ENCODE measurements at places on chromosomes 6 and 20. TPM values are rescaled to one million over a fixed set of nuclear protein-coding genes. Genes with fewer than 3 reads are reported as not detected.

GRCh38 chr20:53003420-53004154, 31.4 kb downstream of the TSHZ2 start:
- H3K4me1 ChIP-seq, result peaks cover 18% of the 10 kb centered on the region
- DNase-seq, result no peak
- H3K27ac ChIP-seq, result peak overlapping the region; percentile 61
- no peaks in the 10 kb centered on the region for H3K27me3 ChIP-seq
- no peak overlapping the region for H3K4me3 ChIP-seq

Gene AVP
- total RNA-seq, result not detected

DNA sequence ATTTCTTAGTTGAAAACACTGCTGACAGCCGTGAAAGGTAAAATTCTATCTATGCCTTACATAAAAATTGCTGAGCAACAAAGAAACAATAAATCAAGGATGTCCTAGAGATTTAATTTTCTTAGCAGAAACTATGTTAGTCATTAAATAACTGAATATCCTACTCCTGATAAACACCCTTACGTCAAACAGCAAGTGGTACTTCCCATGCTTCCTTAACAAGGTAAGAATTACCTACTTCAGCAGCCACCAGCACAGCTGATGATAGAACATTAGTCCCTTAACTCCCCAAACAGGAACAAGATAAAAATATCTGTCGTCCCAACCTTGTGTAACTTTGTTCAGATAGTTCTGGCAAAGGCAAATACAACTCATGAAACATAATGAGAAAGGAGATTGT, 8.7 kb downstream of the SERPINB6 start:
- H3K27me3 ChIP-seq, result no peaks in the 10 kb centered on the region
- no peak overlapping the region for H3K4me3 ChIP-seq
- H3K27ac ChIP-seq, result no peak overlapping the region
- H3K36me3 ChIP-seq, result no peaks in the 10 kb centered on the region
- H3K4me1 ChIP-seq, result peaks cover 10% of the 10 kb centered on the region
- no peak for DNase-seq

GRCh38 chr6:15768999-15769398, 106.2 kb upstream of the DTNBP1 start:
- no peaks in the 10 kb centered on the region for H3K27me3 ChIP-seq
- H3K4me1 ChIP-seq, result no peaks in the 10 kb centered on the region
- no peak overlapping the region for H3K4me3 ChIP-seq

Gene COL10A1
- total RNA-seq, result 0.29 TPM

Gene SAYSD1
- total RNA-seq, result 35.3 TPM

DNA sequence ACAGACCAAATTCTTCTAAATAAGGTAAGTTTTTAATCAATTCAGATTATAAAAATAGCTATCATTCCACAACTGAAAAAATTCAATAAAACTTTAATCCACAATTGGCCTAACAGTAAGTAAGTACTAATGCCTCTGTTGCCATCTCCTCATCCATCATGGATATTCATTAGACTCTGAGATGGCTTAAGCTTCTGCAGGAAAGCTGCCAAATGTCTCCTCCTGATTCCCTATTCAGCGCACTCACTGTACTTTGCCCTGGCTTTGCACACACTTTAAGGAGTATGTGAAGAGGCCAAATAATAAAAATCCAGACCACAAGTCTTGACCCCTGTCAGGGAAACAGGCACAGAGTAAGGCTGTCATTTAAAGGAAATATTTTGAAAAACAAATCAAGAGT, 23.6 kb downstream of the PGM3 start:
- no peak overlapping the region for H3K4me3 ChIP-seq
- peaks cover 11% of the 10 kb centered on the region for H3K36me3 ChIP-seq
- no peak for DNase-seq
- no peaks in the 10 kb centered on the region for H3K4me1 ChIP-seq
- no peaks in the 10 kb centered on the region for H3K27me3 ChIP-seq

- H3K27ac ChIP-seq, result no peak overlapping the region
- H3K4me3 ChIP-seq, result no peak overlapping the region
- no peaks in the 10 kb centered on the region for H3K27me3 ChIP-seq
These were observed 397.0 kb downstream of the NKAIN2 start for GRCh38 chr6:124200661-124201060.

Gene RWDD2A
- 3.7 TPM for total RNA-seq

DNA sequence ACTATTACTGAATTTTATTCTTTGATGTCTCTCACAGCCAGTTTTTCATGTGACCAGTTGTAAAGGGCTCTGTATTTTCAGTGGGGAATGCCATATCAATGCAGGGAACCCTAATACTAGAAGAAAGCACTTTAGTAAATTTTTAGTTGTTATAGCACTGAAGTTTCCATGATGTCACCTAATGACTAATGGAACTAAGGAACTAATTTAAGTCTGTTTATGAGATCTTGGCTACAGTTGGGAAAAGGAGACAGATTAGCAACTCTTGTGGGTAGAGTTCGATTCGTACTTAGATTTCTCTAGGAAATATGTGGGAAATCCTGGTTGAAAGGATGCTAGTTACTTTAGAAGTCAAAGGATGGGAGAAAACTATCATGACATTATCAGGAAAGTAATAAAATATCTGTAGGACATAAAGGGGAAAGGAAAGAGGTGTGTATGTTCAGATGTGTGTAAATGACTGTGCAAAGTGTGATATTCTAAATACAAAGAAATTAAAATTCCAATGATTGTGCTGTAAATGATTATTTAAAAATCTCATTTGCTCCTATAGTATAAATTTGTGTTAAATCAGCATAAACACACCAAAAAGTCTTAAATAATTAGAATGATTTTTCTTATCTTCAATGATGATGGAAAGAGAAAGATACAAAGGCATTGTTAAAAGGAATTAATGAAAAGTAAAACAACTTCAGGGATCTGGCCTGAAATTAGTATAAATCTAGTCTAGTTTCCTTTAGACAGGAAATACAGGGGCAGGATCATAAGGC, 103.4 kb downstream of the LRRC1 start:
- H3K27ac ChIP-seq, result no peak overlapping the region
- H3K36me3 ChIP-seq, result no peaks in the 10 kb centered on the region
- H3K27me3 ChIP-seq, result no peaks in the 10 kb centered on the region

- no peak for DNase-seq
- no peaks in the 10 kb centered on the region for H3K4me1 ChIP-seq
- H3K4me3 ChIP-seq, result no peak overlapping the region
- no peaks in the 10 kb centered on the region for H3K36me3 ChIP-seq
- H3K27me3 ChIP-seq, result no peaks in the 10 kb centered on the region
These were observed 161.4 kb downstream of the ID4 start for GRCh38 chr6:19998541-19998940.

Gene C20orf141
- total RNA-seq, result not detected

Gene ARMH2
- total RNA-seq, result not detected

DNA sequence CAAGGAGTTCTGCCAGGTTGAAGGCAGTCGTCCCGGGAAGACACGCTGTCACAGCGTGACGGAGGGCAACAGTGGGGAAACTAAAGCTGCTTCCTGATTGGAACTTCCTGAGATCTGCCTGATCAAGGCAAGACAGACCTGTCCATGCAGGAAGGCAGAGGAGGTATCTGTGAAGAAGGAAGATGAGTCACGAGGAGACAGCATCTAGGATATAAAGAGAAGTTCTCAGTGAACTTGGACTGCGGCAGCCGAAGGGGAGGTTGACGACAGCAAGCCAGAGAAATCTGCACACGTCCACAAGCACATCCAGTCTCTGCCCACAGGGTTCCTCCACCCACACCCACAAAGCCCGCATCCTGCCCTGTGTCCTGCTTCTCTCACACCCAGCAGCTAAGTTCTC, 38.6 kb downstream of the PREP start:
- no peak for DNase-seq
- no peaks in the 10 kb centered on the region for H3K36me3 ChIP-seq
- H3K27ac ChIP-seq, result peak overlapping the region; percentile 19
- H3K4me1 ChIP-seq, result no peaks in the 10 kb centered on the region
- H3K27me3 ChIP-seq, result no peaks in the 10 kb centered on the region
- no peak overlapping the region for H3K4me3 ChIP-seq

Gene TP53TG5
- not detected for total RNA-seq

DNA sequence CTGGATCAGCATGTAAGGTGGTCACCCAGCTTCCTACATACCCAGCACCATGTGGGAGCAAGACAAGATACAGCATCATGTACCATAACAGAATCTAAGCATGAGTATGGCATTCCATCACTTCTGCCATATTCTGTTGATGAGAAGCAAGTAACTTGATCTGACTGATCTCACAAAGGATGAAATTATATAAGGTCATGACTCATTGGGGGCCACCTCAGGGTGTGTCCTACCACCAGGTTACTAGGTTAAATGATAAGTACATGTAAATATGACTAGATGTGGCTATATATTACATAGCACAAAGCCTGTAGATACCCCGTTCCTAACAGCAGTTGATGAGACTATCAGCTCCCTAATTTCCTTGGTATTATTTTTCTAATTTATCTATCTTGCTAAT, 213.1 kb downstream of the DOK5 start:
- no peak for DNase-seq
- no peak overlapping the region for H3K4me3 ChIP-seq
- H3K36me3 ChIP-seq, result no peaks in the 10 kb centered on the region
- peaks cover 9% of the 10 kb centered on the region for H3K27me3 ChIP-seq

GRCh38 chr20:34013554-34013953, 19.8 kb downstream of the RALY start:
- no peak overlapping the region for H3K27ac ChIP-seq
- no peaks in the 10 kb centered on the region for H3K27me3 ChIP-seq
- H3K4me1 ChIP-seq, result peaks cover 2% of the 10 kb centered on the region
- no peak overlapping the region for H3K4me3 ChIP-seq
- DNase-seq, result no peak
- no peaks in the 10 kb centered on the region for H3K36me3 ChIP-seq

Gene ECT2L
- 0.16 TPM for total RNA-seq

- no peaks in the 10 kb centered on the region for H3K27me3 ChIP-seq
- no peak overlapping the region for H3K4me3 ChIP-seq
- no peaks in the 10 kb centered on the region for H3K36me3 ChIP-seq
These were observed 21.8 kb downstream of the OSTM1 start for GRCh38 chr6:108052706-108053105.

- DNase-seq, result no peak
- no peaks in the 10 kb centered on the region for H3K36me3 ChIP-seq
- H3K4me3 ChIP-seq, result no peak overlapping the region
- H3K4me1 ChIP-seq, result no peaks in the 10 kb centered on the region
- H3K27me3 ChIP-seq, result no peaks in the 10 kb centered on the region
These were observed 21.4 kb downstream of the PCSK2 start for GRCh38 chr20:17248224-17248623.

GRCh38 chr6:28724395-28724794, 198.7 kb downstream of the GPX5 start:
- H3K27ac ChIP-seq, result no peak overlapping the region
- no peaks in the 10 kb centered on the region for H3K4me1 ChIP-seq
- H3K36me3 ChIP-seq, result no peaks in the 10 kb centered on the region
- DNase-seq, result no peak
- no peaks in the 10 kb centered on the region for H3K27me3 ChIP-seq

DNA sequence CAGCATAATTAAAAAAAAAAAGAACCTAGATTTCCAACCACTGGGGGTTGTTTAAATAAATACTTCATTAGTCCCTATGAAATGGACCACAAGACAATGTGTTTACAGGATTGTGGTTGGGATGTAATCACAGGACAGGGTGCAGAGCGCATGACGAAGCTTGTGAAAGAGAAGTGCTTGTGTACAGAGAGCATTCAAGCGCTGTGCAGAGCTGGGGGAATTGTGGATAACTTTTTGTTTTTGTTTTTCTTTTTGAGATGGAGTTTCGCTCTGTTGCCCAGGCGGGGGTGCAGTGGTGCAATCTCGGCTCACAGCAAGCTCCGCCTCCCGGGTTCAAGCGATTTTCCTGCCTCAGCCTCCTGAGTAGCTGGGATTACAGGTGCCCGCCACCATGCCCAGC, 22.3 kb downstream of the LAMA5 start:
- H3K4me3 ChIP-seq, result no peak overlapping the region
- DNase-seq, result no peak
- no peaks in the 10 kb centered on the region for H3K4me1 ChIP-seq
- H3K36me3 ChIP-seq, result no peaks in the 10 kb centered on the region
- no peaks in the 10 kb centered on the region for H3K27me3 ChIP-seq

GRCh38 chr20:18637224-18637623, 49.4 kb downstream of the DTD1 start:
- H3K4me3 ChIP-seq, result no peak overlapping the region
- H3K4me1 ChIP-seq, result no peaks in the 10 kb centered on the region
